T-cell (primary cell): ENCODE measurements at places on chromosomes 3 and 15.

- no peak for DNase-seq
These were observed 42.8 kb upstream of the ROBO1 start for GRCh38 chr3:79810581-79810980.

- DNase-seq, result no peak
These were observed 72.4 kb downstream of the SENP2 start for GRCh38 chr3:185658504-185658912.

DNA sequence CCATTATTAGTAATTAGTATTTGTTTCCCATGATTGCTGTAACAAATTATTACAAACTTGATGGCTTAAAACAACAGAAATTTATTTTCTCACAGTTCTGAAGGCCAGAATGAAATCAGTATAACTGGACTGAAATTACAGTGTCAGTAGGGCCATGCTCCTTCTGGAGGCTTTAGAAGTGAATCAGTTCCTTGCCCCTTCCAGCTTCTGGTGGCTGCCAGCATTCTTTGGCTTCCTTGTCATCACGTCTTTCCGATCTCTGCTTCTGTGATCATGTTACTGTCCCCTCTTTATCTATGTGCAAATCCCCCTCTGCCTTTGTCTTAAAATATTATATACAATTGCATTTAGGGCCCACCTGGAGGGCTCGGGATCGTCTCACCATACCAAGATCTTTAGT is 92.0 kb downstream of the FOXB1 start:
- DNase-seq, result no peak

DNA sequence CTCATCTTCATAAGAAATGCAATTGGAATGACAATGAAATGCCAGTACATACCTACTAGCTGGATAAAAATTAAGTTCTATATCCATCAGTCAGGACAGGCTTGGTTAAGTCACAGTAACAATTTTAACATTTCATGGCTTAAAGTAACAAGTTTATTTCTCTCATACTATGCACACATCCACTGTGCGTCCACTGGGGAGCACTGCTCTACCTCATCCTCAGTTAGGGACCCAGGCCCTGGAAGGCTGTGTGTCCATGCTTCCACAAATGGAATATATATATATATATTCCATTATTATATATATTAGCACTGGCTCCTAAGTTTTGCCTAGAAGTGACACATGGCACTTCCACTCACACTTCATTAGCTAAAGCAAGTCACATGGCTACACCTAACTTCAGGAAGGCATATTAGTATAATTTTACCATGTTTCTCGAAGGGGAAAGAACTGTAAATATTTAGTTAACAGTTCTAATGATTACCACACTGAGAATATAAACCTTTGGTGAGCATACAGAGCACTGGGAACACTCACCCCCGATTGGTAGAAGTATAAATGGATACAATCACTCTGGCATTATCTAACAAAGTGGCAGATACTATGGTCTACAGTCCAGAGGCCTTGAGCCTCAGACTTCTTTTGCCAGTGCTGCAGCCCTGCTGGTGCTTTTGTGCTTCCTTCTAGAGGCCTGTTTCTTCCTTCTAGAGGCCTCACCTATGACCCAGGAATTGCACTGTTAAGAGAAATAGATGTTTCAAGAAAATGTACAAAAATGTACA is 28.6 kb downstream of the AP3S2 start:
- no peak for DNase-seq

GRCh38 chr3:124517306-124517705 is 212.9 kb upstream of the UMPS start:
- no peak for DNase-seq

DNA sequence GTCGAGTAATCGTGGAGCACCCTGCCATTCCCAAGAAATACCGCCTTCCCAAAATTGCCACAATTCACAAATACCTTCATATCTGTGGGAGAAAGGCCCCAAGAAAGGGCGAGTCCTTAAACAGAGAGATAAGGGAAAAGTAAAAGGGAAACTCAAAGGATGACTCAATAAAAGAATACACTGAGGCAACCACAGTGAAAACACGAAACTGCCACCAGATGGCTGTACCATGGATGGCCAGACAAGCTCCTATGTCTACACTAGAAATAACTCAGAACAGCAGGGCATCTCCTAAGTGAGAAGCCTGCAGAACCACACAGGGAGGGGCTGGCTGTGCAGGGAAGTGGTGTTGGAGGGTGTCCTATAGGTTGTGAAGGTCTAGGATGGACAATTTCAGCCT is 25.0 kb downstream of the SRGAP3 start:
- DNase-seq, result no peak

DNA sequence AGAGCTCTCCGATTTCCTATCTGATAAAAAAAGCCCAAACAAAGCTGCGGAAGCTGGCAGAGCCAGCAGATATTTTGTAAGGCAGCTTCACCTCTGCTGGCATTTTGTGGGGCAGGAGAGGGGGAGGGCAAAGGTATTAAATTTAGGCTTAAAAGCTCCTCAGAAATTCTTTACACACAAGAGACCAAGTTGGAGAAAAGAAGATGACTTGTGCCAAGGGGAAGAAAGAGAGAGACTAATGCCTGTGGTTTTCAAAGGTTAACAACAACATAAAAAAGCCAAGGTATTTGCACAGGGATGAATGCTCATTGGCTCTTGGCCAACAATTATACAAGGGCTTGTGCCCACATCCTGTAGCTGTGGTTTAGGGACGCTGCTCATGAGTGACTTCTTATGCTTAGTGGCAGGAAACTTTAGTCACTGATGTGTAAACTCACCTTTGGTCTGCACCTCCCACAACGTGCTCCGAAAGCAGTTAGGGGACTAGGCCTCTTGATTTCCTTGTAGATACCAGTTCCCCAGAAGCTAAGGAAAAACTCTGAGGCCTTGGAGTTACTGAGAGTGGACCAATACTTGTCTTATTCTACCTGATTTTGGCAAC is 152.9 kb downstream of the TPRG1 start:
- peak; percentile 80 for DNase-seq

DNA sequence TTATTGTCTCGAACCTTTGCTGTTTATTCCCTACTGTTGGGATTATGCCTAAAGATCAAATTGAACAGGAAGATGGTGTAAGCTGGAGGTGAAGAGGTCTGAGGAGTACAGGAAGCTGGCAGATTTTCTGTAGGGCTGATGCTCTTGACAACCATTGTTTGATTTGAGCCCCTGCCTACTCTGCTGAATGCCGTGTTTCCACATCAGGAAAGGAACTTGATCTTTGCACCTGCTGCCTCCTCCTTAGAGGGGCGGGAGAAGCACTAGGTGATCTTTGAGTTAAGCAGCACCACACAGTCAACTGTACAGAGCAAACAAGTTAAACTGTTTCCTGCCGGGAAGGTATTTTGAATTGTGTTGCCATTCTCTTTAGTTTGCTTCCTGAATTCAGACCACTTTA is 364.6 kb upstream of the EPHA6 start:
- no peak for DNase-seq

DNA sequence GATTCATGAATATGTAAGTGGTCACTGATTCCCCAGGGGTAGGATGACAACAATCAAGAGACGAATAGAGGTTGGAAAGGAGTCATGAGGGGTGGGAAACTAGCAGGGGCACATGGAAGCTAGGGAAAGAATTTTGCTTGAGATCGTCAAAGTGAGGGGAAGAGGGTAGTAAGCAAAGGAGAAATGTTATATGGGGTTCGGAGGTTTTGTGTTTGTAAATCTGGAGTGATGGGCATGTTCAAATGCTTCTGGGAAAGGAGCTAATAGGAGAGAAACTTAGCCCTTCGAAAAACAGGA is 7.9 kb downstream of the RPL14 start:
- DNase-seq, result no peak

DNA sequence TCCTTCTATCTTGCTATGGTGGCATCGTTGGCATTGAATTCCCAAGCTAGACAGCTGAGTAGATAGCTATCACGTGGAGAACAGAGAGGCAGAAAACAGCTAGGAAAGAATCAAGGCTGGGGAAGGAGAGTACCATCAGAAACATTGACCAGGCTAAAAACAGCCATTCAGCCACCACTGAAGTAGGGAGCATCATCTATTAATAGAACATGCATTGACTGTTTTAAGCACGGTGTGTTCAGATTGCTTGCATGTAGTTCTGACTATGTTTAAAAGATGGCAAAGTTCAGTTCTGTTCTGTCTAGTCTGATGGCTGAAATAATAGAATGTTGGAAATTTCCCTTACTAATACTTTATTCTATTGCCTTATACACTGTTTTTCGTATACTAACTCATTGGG is 413.0 kb downstream of the GABRB3 start:
- no peak for DNase-seq

DNA sequence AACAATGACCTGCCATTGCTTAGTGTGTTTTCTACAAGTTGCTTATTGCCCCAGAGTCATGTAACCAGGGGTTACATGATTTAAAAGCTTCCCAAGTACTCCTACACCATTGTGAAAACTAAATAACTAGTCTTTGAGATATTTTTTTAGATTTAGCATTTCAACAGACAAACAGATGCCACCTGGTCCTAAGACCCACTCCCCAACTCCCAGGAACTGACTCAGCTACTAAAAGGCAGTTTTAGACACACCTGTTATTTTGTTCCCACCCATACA is 28.1 kb upstream of the KBTBD12 start:
- DNase-seq, result no peak

- DNase-seq, result no peak
These were observed 8.5 kb downstream of the TGFBR2 start for GRCh38 chr3:30614943-30615342.

DNA sequence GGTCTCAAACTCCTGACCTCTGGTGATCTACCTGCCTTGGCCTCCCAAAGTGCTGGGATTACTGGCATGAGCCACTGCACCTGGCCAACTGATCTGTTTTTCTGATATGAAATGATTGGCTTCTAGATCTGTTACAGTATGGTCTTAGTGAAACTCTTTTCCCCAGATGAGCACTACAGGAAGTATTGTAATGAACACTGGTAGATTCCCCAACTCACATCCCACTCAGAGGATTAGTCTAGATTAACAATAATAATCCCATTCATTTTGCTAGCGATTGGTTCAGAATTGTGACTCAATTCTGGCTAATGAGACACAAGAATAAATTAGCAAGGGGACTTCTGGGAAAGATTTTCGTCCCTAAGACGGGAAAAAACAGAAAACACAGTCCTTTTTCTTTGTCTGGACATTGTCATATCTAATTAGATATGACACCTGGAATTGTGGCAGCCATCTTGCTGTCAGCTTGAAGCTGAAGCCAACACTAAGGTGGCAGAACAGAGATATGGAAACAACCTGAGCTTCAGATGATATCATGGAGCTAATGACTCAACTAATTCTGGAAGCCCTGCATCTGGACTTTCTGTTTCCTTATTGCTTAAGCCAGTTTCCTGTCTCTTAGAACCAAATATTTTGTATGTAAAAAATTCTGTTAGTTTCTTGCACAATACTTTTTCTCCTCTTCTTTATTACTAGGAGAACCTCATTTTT is 17.4 kb upstream of the NPTN start:
- DNase-seq, result no peak

DNA sequence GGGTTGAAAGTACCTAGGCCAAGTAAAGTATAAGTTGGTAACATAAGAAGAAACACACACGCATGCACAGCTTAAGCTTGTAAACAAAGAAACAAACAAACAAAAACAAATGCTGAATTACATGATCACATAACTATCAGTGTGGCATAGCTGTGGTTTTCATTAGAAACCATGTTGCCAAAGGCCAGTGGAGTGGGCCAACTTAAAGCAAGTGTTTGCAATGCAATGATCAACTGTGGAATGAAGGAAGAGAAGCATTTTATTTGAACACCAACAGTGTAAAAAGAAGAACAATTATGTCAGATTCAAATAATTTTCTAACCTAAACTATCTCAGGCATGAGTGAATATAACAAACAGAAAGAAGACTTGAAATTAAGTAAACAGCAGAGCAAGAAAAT is 199.4 kb upstream of the STRIT1 start:
- no peak for DNase-seq

- no peak for DNase-seq
These were observed 59.8 kb upstream of the BOC start for GRCh38 chr3:113151461-113152031.

- no peak for DNase-seq
These were observed 35.4 kb upstream of the KBTBD8 start for GRCh38 chr3:66962664-66963063.

DNA sequence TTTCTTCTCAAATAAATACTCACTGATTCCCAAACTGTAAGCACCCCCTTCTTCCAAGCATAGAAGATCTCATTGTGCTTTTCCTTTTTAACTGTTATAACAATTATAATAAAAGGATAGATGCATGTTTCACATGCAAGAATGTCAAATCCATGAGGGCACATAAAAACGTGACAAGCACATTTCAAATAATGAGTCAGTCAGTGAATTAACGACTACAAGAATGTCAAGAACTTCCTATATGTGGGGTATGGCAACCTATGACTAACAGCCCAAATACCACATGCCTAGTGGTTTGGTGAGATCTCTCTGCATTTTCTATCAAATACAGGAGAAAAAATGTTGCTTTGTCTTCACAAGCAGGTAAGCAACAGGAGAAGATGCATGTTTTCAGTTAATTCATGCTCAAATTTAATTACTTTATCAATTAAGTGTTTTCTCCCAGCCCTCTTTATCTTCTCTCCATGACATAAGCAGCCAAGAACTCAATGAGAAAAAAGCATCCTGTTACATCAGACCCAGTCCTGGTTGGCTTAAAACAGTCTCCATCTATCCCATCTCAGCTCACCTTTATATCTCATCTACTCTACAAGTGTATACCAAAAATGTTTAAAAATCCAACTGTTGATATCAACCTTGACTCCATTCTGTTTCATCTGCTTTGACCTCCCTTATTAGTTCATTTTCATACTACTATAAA is 181.5 kb upstream of the LMCD1 start:
- no peak for DNase-seq

GRCh38 chr3:177640319-177640965 is 443.2 kb upstream of the TBL1XR1 start:
- DNase-seq, result no peak

- no peak for DNase-seq
These were observed 10.5 kb downstream of the PTX3 start for GRCh38 chr3:157447026-157447694.
